Omental fat pad (tissue), 4 donors: ENCODE measurements at places on chromosomes 13 and 19.

DNA sequence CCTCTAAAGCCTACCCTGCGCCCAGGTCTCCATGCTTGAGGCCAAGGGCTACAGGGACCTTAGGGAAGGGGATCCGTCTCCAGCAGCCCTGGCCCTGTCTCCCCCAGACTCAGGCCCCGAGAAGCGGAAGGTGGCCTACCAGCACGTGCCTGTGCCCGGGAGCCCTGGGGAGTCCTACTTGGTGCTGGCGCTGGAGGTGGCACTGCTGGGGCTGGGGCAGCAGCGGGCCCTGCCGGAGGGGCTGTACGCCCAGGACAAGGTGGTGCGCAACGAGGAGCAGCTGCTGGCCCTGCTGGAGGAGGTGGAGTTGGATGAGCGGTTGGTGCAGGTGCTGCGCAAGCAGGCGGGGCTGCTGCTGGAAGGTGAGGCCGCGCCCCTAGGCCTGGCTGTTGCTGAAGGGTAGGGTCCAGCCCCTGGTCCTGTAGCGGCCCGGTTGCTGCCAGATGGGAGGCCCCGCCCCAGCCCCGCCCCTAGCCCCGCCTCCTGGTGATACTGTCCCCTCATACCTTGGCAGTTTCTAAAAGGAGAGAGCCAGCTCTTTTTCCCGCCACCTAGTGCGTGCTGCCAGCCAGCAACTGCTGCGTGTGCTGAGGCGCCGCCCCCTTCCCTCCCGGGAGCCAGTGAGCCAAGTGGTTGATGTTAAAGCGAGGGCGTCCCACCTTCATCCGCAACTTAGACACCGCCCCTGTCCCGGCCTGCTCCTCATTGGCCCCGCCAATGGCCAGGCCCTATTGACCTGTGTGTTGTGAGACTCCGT, 22.6 kb downstream of the ZSWIM4 start:
- no peak for DNase-seq

DNA sequence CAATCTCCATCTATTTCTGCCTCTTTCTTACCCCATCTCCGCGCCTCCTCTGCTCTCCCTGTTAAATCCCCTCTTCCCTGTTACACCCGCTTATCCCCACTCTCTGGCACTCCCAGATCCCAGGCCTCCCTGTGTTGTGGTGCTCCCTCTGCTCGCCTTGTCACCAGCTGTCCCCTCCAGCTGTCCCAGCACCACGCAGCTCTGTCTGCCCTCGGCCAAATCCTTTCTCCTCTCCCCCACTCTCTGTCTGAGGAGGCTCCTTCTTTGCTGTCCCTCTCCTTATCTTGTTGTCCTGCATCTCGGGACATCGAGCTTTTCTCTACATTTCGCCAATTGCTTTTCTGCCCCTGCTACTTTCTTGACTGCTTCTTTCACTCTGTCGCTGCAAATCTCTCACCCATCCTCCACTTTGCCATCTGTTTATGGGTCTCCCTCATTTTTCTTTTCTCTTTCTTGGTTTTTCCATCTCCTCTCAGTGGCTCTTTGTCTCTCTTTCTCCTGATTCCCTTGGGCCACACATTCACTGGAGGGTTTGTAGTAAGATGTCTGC, 941 bp downstream of the ZNF160 start:
- no peak for DNase-seq

GRCh38 chr19:58396691-58397532, 1.5 kb downstream of the RNF225 start:
- no peak for DNase-seq

DNA sequence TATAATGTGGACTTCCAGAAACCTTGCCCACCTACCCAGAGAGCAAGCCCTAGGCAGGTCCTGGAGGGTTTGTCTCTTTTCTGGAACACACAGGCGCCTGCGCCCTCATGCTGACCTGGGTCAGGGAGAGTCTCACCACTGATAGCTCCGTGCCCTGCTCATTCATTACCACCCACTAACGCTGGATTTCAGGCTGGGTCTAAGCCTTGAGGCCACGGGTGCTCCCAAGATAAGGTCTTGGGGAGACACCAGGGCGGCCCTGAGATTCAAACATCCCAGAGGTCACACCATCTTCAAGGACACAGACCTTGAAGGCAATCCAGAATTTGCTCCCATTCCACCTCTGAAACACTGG, 5.1 kb downstream of the S1PR2 start:
- DNase-seq = no peak

- DNase-seq = no peak
These were observed 81.5 kb downstream of the ATP11A start for GRCh38 chr13:112771139-112771876.

DNA sequence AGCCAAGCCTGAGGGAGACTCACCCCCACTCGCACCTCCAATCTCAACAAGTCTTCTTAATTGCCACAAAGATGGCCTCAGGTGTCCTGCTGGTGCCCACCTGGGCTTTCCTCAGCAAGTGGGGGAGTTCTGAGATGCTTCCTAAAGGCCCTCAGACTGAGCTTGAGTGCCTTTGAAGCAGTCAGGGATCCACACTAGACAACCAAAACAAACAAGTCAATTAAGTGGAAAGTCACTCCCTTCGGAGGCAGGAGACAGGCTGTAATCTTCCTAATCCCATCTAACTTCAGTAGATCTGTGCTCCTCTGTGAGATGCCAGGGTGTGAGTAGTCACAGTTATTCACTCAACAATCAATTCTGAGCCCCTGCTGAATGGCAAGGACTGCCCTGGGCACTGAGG, 68.3 kb upstream of the SERP2 start:
- no peak for DNase-seq

DNA sequence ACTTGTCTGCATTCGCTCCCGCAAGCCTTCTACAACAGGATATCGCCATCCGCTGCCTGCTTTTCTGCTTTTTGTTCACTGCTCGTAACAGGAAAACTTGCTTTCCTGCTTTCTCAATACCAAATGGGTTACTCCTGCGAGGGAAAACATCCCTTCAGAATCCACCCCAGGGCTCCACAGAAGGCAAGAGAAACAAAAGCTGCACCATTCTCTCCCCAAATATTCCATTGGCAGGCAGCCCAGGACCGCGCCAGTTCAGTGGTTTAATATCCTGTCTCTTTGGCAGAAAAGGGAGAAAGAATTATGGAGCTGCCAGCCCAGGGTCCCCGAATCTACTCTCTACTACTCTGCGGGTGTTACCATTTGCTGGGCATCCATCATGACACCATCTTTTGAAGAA, 84.7 kb upstream of the DOCK9 start:
- no peak for DNase-seq

DNA sequence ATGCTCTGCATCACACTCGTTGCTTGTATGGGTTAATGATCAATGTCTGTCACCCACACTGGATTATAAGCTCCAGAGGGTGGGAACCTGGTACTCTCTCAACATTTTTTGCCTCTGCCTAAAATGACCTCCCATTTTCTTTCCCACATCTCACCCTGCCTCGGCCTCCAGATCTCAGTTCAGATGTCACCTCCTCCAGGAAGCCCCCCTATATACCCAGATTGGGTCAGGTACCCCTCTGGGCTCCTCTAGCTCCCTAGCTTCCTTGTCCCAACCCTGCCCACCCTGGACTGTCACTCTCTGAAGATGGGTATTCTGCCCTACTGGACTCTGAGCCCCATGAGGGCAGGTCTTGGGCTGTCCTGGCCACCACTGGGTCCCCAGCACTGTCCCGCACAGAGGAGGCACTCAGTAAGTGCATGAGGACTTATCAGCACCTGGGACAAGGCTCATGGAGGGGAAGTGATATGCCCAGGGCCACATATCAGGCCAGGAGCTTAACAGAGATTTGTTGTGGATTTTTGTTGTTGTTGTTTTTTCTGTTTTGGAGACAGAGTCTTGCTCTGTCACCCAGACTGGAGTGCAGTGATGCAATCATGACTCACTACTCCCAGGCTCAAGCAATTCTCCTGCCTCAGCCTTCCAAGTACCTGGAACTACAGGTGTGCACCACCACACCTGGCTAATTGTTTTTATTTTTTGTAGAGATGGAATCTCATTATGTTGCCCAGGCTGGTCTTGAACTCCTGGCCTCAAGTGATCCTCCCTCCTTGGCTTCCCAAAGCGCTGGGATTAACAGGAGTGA, 23.8 kb downstream of the PRKD2 start:
- no peak for DNase-seq

DNA sequence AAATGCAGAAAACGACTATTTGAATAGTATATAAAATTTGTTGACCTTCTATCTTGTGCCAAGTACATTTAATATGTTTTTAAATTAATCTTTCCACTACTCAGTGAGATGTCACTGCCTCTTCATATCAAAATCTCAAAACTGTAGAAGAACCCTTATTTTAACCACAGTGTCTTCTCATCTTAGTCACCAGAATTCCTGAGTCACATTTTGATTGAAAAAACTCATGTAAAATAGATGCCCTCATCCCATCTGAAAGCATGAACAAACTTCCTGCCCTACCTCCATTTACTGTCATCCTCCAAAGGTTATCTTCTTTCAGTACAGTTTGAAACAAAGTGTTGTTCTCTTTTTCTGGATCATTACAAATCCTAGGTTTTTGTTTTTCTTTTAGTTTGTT, 1215.4 kb downstream of the PCDH9 start:
- DNase-seq = no peak

DNA sequence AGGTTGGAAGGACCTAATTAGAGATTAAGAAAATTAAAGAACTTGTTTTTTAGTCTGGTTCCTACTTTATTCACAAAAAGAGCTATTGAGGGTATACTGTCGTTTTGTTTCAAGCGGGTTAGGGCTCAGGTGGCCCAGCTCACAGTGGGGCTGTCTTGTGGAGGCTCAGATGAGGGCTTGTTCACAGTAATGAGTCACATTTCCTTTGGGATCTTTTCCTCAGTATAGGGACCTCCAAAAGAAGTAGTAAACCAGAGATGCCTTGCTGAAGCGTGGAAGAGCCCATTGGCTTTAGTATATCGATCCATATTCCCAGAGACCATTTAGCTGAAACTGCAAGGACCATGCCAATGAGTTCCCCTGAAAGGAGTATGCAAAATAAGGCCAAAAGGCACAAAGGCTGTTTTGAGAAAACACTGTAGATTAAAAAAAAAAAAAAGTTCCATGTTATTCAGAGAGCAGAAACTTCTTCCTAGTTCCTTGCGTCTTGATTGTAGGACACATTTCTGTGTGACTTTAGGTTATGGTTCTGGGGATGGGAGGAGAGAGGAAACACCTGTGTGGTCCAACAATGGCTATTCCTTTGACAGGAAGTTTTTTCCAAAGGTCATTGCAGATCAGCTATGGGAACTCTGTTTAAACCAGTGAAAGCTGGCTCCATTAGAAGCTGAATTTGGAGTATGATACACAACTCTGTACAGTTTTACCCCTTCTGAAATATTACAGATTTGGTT, 32.8 kb upstream of the GPI start:
- no peak for DNase-seq

GRCh38 chr13:97327086-97327485, 105.0 kb downstream of the MBNL2 start:
- DNase-seq = no peak

DNA sequence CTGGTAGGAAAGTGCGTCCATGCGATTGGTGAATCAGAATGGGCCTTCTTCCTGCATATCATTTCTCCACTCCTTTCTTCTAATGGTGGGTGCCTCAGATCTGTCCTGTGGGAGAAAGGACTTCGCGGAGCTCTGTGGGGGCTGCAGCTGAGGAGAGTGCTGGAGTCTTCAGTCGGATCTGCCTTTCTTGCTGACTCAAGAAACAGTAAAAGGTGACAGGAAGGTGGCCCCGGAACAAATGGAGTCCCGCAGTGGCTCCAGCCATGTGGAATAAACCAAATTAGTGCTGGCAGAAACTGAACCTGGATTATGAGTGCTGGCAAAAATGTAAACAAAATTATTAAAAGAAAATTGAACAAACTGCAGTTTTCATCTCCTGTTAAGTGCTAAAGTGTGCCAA, 15.1 kb upstream of the GAS6 start:
- DNase-seq = no peak

DNA sequence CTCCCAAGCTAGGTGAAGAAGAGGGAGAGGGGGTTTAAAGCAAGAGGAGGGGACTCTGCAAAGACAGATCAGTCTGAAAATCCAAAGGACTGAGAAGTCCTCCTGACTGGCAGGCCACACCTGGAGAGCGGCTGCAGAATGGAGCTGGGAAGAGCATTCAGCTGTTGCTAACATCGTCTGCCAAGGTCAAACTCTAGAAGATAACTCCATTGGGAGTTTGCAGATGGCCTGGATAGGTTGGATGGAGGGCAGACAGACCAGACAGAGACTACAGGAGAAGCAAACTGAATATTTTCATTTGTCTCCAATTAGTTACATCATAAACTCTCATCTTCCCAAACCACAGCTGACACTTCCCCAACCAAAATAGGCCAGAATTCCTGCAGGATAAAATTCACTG, 19.9 kb upstream of the SHISA2 start:
- no peak for DNase-seq

GRCh38 chr19:43501661-43502418, 2.7 kb downstream of the PHLDB3 start:
- DNase-seq = no peak

DNA sequence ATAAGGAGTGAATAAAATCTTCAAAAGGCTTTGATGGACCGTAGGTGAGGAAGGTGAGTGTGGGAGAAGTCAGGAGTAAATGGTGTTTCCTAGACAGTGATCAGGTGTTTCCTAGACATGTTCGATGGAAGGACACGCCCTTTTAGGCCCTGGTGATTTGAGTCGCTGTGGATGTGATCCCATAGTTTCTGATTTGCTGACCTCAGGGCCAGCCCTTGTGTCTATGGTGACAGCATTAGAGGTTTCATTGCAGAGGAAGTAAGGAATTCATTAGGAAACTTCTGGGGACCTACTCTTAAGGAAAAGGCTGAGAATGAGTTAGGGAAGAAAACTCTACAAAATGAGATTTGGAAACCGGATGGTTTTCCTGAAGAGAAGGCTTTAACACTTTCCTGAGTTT, 31.5 kb upstream of the RNF113B start:
- DNase-seq = no peak

- DNase-seq = no peak
These were observed 13.8 kb downstream of the CILP2 start for GRCh38 chr19:19551853-19552192.

- DNase-seq = no peak
These were observed 13.4 kb downstream of the CAPS start for GRCh38 chr19:5927441-5927821.

GRCh38 chr13:88288326-88288725, 617.2 kb downstream of the SLITRK5 start:
- DNase-seq = no peak

DNA sequence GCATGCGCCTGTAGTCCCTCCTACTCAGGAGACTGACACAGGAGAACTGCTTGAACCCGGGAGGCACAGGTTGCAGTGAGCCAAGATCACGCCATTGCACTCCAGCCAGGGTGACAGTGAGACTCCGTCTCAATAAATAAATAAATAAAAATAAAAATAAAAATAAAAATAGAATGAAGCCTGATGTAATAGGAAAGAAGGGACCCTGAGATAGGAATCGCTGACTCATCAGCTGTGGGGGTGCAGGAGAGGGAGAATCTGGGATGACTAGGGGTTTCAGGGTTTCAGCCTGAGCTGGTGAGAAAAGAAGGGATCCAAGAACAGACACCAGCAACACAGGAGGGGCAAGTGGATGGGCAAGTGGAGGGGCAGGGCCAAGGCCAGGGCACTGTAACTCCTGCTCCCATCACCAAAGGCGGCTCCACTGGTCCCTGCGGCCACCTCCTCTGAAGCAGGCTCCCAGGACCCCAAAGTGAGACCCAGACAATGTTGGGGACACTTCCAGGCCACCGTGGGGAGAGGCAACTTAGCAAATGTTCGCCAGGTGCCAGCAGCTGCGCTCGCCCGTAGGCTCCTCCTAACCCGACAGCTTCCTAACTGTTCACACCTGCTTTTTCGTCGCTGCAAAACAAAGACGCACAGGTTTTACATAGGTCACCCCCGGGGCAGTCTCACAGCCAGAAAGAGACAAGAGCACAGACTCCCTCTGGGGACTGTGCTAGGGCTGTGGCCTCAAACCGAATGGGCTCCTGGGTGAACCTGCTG, 1.2 kb downstream of the HAUS8 start:
- no peak for DNase-seq

- DNase-seq = no peak
These were observed 825 bp downstream of the ZNF776 start for GRCh38 chr19:57747472-57747807.
